Right atrium auricular region (tissue), 2 donors: ENCODE measurements at places on chromosomes 7 and 10. TPM values are rescaled to one million over a fixed set of nuclear protein-coding genes. Genes with fewer than 3 reads are reported as not detected.

GRCh38 chr10:60846173-60846572, 67.9 kb downstream of the CDK1 start:
- no peak for DNase-seq

Gene ADAMTS14
- not detected for total RNA-seq

- peak; percentile 70 for DNase-seq
These were observed 9.6 kb upstream of the C10orf105 start for GRCh38 chr10:71729161-71729636.

DNA sequence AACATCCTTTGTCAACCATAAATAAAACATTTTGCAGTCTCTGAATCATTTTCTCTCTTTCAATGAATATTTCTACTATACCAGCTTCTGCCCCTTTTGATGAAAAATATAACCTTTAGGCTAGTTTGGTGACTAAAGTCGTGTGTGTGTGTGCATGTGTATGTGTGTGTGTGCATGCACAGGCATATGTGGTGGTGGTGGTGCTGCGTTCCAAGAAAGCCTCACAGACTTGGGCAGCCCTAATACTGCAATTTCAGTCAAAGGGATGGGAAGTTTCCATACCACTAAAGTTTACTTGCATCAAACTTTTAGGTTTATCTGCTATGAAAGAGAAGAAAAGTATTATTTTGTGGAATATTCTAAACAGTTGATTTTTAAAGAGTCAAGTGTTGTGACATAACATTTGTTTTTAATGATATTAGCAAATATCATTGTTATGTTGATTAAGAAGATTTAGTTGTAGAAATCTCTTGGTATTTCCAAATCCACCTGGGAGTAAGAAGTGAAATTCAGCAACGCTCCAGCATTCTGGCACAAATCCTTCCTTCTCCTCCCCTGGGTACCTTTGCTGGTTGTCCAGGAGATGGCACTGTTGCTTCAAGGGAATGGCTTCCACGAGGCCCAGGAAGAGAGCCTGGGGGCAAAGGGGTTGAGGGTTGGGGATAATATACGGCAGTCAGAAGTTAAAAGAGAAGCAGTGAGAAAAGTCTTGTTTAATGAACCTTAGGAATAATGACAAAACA, 41.5 kb downstream of the ASB4 start:
- DNase-seq: no peak

GRCh38 chr7:44665531-44666213, 59.2 kb downstream of the OGDH start:
- no peak for DNase-seq

Gene LOXL4
- total RNA-seq: 1.6 TPM

DNA sequence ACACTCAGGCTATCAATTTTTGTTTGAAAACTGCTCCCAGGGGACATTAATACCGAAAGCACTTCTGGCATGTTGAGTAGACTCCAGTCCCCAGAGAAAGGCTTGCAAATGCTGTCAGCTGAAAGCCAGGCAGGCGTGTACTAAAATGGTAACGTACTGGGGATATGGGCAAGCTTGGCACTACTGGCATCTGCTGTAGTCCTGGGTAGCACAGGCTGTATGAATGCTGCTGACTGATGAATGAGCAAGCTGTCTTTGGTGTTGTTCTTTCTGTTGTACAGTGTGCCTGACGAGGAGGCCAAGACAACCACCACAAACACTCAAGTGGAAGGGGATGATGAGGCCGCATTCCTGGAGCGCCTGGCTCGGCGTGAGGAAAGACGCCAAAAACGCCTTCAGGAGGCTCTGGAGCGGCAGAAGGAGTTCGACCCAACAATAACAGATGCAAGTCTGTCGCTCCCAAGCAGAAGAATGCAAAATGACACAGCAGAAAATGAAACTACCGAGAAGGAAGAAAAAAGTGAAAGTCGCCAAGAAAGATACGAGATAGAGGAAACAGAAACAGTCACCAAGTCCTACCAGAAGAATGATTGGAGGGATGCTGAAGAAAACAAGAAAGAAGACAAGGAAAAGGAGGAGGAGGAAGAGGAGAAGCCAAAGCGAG, 53.5 kb upstream of the AGBL3 start:
- peak; percentile 77 for DNase-seq

Gene NANOS1
- total RNA-seq: 7.8 TPM

Gene RADIL
- total RNA-seq: 16.0 TPM

GRCh38 chr10:93277360-93277759, 203.7 kb downstream of the CYP26A1 start:
- no peak for DNase-seq

GRCh38 chr10:43079856-43080255, 3.0 kb downstream of the RET start:
- no peak for DNase-seq

- DNase-seq: no peak
These were observed 231.6 kb downstream of the TEX36 start for GRCh38 chr10:125451319-125451718.

Gene FAM25C
- not detected for total RNA-seq

DNA sequence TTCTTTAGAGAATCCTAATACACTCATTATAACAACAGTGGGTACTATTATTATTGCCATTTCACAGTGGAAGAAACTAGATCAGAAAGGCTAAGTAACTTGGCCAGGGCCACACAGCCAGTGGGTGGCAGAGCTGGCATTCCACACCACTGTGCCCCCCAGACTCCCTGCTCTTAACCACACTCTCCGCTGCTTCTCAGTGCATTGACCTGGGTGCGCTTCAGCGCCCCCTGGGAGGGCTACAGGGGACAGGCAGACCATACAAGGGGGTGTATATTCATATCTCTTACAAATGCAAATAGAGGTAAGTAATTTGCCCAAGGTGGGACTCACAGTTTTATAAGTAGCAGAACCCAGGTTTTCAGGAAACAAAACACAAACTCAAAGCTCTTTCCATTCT, 77.0 kb upstream of the NMT2 start:
- no peak for DNase-seq

- no peak for DNase-seq
These were observed 3.5 kb upstream of the MYOZ1 start for GRCh38 chr10:73644767-73645166.

GRCh38 chr10:5461203-5461588, 38.2 kb downstream of the CALML5 start:
- DNase-seq: no peak

Gene CLDN12
- 28.8 TPM for total RNA-seq

Gene FOXI2
- not detected for total RNA-seq

Gene TMEM196
- not detected for total RNA-seq

DNA sequence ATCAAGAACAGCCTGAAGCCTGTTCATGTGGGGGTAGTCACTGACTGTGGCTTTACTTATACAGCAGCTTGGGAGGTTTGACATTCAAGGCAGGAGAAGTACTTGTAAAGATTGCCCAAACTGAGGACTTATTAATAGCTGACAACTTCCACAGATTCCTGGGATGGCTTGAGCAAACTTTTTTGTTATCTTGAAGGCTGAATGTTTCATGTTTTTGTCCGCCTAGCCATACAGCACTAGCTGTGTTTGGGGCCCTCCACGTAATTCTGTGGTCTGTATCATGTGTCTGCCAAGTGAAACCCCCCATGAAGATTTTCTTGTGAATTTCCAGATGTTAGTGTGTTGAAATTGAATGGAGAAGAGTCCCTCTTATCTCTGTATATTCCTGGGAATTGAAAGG, 38.6 kb downstream of the FAS start:
- DNase-seq: no peak

Gene GRID1
- 0.37 TPM for total RNA-seq

- no peak for DNase-seq
These were observed 49.9 kb upstream of the DIP2C start for GRCh38 chr10:739403-739802.

GRCh38 chr10:110783509-110784107, 88.1 kb upstream of the PDCD4 start:
- DNase-seq: no peak

Gene RNF148
- total RNA-seq: not detected

GRCh38 chr10:96606216-96606615, 19.4 kb upstream of the TM9SF3 start:
- no peak for DNase-seq

GRCh38 chr7:29484280-29484679, 79.4 kb upstream of the PRR15 start:
- DNase-seq: no peak

Gene ZNF722
- not detected for total RNA-seq

Gene CALCR
- total RNA-seq: 0.15 TPM

GRCh38 chr10:17383801-17384555, 70.4 kb downstream of the ST8SIA6 start:
- DNase-seq: no peak

Gene BMPER
- 3.8 TPM for total RNA-seq

DNA sequence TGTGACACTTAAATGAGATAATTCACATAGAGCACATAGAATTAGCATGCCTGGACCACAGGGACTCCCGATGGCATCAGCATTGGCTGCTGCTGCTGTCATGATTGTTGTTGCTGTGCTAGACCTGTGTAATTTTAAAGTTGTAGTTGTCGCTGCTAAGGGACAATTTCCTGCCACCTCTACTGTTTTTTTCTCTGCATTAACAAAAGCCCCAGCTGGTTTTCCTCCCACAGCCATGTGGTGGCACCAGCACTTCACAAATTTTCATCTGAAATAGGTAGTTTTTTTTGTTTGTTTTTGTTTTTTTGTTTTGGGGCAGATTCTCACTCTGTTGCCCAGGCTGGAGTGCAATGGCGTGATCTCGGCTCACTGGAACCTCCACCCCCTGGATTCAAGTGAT, 25.4 kb upstream of the PRXL2A start:
- DNase-seq: no peak

DNA sequence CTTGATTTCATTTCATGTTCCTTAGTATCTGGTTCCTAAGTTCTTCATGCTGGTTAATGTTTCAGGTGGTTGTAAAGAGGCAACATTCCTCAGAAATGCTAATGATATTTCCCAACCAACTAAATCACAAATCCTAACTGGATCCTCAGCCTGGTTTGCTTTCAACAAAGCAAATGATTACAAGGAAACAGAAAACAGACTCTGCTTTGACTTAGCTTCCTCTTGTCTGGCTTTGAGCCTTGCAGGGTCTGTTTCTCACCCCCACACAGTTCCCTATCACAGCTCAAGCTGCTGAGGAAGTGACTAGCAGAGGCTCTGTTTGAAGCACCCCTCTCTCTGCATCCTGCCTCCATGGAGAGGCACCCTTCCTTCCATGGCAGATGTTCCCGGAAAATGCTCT, 130.2 kb upstream of the CTTNBP2 start:
- no peak for DNase-seq

DNA sequence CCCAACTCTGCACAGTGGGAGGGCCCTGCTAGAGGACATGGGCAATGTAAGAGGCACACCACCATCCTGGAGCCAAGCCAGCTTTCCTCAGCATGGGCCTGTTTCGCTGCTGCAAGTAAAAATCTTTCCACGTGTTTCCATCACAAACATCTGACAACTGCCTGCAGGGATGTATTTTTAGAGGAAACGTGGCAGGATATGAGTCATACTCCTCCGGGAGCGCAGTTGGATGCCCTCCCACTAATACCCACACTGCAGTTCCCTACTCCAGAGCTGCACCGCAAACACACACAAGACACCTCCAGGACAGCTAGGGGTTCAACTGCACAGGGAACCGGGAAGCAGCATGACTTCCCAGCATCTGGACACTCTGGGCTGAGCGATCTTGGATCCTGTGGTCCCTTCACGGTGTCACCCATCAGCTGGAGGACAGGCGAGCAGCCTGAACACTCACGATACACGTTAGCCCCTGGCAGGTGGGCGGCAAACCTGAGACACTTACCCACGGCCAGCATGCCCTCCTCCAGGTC, 26.1 kb downstream of the PLAC9 start:
- peak; percentile 94 for DNase-seq

DNA sequence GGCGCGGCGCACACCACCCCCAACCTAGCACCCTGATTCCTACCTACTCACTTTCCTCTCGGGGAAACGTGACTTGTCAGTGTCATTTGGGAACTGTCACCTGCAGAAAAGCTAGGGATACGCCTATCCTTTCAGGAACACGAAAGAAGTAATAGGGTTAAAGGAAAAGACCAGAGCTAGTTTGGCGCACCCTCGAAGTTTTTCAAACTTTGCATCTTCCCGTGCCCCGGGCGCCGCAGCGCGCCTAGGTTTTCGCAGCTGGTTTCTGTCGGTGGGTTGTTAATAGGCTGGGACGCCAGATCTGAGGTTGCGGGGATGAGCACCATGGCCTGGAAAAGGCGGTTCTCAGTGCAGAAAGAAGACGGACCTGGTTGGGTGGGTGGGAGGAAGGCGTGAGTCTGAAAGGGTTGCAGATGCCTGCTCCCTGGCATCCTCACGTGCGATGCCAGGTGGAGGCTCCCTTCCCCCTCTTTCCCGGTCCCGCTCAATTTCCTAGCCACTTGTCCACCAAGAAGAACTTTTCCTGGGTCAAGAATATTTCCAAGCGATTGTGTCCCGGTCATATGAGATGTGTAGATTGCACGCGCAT, 568 bp upstream of the MEOX2 start:
- DNase-seq: no peak

Gene AKR1D1
- total RNA-seq: not detected

DNA sequence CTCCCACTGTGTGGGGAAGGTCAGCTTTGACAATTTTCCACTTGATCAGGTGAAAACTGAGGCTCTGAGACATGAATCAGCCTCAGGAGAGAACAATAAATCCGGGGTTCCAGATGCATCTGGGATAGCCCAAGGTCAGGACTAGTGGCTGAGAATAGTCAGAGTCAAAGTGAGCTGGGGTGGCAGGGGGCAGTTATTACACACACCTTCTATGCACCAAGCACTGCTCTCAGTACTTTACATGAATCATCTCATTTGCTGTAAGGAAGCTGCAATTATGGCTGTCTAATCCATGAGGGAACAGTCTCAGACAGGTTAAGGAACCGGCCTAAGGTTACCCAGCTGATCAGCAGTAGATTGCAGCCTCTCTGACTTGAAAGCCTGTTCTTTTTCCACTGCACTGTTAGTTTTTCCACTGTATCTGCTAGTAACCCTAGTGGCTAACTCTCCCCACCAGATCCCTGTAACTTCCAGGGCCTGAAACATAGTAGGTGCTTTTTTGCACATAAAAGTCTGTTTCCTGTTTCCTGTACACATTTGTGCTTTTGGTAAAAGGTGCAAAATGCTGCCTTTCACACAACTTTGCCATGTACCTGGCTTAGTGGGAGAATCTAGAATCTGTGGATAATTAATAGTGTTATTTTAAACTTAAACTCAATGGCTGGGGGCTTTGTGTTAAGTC, 125.9 kb downstream of the EMX2 start:
- peak; percentile 18 for DNase-seq

- DNase-seq: no peak
These were observed 7.6 kb upstream of the ZNF503 start for GRCh38 chr10:75408911-75409885.
